ENCODE measurements at places on chromosomes 4 and X.

DNA sequence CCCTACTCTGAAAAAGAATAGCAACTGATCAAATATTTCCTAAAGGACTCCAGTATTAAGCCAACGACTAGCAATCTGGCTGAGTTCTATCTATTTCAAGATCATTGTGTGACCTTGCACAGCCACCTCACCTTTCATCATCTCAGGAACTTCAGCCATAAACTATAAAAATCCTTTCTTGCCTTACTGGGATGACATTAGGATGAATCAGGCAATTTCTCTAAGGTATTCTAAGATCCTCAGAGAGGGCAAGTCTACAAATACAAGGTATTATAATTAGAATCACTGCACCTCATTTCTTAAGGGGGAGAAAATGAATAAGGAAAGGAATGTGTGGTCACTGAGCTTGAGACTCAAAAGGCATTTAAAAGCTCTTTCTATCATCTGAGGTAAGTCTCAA is 152.6 kb downstream of the GRIA3 start:
- no peak for DNase-seq

DNA sequence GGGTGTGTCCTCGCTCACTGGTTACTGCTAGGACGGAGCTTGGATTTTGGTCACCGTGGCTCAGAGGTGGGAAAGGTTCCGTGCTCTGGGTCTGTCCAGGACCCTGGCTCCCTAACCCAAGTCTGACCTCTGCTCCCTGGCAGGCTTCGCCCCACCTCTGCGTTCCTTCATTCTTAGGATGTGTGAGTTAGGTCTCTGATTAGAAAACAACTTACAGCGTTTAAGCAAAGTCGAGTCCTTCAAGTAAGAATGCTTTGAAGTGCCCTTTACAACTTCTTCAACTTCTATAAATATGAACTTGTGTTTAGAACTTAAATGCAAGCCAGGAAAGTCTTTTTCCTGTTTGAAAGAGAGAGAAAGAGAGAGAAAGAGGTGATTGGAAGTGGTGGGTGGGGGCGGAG is 891 bp downstream of the TLR2 start:
- no peak for DNase-seq

GRCh38 chrX:65644621-65645289 is 22.7 kb upstream of the MSN start:
- no peak for DNase-seq

DNA sequence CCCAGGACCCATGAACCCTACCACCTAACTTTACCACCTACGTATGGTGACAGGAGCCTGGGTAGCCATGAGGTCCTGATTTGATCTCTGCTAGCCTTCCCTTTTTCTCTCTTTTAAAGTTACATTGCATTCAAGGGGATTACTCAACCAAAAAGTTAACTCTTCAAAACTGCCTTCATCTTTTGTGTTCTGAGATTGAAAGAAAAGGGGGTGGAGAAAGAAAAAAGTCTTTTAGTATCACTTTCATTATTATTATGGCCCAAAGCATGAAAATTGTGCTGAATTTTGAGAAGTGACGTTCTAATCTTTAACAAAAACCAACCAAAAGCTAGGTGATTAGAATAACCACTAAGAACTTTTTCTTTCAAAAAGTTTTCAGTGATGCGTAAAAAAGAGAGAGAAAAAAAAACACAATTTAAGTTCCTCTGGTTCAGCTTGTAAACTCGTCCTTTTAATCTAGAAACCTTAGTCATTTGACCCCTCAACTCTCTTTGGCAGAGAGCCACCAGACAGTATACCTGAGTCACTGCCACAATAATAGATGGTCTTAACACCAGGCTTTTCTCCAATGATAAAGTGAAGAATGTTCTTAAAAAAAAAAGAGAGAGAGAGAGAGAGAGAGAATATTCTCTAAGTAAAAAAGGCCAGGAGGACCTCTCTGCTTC is 347.4 kb upstream of the FGF13 start:
- DNase-seq, result no peak

DNA sequence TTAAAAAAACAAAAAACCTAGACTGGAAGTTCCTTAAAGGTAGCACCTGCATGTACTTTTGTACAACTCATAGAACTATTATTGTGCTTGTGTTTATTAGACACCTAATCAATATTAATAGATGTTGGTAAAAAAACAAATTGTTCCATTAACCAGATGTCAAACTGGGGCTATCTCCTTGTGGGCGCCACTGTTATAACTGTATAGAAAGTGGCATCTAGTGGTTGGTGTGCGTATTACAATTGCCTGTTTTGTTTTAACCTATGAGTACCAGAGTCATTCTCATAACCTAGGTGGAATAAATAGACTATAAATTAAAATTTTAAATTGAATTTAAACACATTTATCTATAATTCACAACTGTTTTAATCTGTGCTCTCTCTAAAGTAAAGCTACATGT is 97.4 kb downstream of the COL4A5 start:
- no peak for DNase-seq

DNA sequence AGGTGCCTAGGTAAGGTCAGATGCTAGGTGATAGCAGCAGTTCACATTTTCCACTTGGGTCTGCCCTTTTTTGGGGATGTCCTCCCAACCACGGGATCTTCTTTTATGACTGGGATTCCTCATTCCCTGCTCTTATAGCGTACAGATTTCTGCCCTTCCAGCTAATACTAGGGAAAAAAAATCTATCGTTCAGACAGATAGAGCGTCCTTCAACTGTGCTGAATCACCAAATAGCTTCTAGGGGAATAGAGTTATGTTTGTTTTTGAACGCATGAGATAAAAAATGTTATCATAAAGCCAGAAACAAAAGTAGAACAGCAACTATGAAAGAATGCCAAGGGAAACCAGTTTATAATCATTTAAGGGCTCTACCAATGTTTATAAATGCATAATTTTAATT is 13.0 kb downstream of the RAP2C start:
- DNase-seq, result no peak

GRCh38 chrX:10660171-10660570 is 39.8 kb upstream of the MID1 start:
- no peak for DNase-seq

GRCh38 chr4:81682492-81682891 is 210.8 kb upstream of the RASGEF1B start:
- DNase-seq, result no peak

- DNase-seq, result no peak
Measured at GRCh38 chr4:149711593-149712365, 103.9 kb downstream of the IQCM start.

DNA sequence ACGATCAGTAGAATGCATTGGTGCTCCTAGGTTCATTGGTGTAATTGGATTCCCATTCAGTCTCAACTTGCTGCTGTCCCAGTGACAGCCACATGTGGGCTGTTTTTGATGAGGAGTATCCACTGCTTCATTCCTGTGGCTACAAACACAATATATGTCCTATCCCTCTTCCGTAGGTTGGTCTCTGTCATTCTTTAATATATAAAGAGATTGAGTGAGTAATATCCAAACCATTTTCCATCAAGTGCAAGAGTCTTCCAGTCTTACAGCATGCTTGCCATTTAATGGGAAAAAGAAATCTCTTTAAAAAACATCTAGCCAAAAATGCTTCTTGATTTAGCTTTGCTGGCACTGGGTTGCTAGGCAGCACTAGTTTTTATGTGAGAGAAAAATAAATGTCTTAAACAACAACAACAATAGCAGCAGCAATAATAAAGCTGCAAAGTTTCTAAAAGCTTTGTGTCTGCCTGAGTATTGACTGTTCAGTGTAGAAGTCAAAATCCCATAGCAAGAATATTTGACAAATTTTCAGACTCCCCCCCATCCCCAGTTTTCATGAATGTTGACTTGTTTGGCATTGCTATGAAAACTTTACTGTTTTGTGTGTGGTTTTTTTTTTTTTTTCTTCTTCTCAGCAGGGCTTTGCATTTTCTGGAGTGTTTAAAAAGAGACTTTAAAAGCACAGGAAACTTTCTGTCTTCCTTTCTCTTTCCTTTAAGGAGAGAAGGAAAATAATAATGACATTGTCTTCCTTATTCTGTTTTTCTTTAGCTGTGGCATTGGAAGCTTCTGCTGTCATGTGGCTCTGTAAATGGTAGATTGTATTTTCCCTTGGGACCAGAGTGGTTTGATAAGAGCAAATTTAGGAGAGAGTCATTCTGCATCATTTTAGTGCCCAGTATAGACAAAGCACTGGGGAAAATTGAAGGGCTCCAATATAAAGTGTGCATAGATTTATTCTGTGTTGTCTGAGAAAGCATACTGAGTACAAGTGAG is 244.3 kb downstream of the ARHGAP10 start:
- no peak for DNase-seq

DNA sequence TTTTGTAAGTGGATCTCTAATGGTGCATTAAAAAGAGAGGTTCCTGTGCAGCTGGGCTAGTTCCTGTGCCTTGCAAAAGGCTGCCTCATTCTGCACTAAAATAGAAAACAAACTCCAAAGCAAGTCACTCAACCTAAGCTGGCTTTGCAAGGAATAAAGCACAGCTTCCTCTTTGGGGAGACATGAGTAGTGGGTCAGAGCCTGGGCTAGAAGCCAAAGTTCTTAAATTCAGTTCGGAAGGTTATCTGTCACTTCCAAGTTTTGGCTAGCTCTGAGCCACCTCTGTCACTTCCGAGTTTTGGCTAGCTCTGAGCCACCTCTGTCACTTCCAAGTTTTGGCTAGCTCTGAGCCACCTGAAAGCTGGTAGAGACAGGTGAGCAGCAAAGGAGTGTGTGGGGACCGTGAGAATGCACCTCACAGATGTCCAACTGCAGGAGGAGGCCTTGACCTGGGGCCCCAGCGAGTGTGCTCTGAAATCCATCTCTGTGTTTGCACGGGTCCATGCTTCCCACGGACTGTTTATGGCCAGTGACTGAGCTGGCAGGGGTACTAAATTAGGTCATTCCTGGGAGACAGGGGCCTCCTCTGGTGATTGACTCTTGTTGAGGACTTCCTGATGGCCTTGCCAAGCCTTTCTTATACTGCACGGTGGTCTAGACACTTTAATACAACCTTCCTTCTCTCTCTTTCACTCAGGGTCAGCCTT is 36.4 kb upstream of the MAMLD1 start:
- DNase-seq, result no peak

- DNase-seq, result no peak
Measured at GRCh38 chrX:17412692-17413091, 37.7 kb downstream of the NHS start.

DNA sequence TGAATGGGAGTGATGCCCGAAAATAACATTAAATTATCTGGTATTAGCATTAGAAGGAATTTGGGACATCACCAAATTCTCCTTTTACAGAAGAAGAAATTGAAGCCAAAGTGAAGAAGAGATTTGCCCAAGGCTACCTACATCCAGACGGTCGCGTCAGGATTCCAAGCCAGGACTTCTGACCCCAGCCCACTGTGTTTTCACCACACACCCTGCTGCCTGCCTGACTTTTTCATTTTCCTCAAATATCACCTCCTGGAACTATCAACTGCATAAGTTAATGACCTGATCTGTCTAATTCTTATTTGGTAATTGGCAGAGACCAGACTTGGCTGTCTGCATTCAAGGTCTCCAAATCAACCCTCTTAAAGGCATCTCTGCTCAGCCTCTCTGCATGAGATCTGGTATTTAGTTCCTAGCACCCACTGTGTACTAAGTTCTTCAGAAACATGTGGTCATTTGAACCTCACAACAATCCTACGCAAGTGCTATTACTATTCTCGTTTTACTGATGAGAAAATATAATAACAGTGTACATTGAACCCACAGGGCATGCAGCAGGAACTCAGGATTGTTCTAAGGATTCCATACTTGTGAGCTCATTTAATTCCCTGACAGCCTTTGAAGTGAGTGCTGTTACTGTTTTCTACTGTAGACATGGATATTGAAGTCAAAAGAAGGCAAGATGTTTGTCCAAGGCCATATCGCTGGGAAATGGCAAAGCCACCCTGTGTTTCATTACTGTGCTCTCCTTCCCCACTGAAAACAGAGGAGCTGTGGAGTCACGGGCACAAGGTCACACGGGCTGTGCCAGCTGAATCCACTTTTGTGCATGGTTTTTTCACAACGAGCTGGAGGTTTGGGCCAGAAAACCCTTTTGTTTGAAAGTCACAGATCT is 195.2 kb upstream of the C1QTNF7 start:
- no peak for DNase-seq

DNA sequence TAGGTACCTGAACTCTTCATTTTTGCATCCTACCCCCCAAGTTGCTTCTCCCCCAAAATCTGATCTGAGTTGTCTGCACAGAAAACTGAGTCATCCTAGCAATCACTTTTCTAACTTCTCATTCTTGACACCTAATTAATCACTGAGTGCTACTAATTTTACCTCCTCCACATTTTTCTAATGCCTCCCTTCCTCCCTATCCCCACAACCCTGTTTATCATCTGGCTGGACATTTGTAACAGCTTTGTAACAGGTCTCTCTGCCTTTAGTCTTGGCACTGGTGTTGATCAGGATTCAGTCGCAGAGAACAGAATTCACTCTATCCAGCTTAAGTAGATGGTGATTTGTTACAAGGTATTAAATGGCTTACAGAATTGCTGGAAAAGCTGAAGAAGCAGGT is 303.9 kb upstream of the GATB start:
- no peak for DNase-seq

DNA sequence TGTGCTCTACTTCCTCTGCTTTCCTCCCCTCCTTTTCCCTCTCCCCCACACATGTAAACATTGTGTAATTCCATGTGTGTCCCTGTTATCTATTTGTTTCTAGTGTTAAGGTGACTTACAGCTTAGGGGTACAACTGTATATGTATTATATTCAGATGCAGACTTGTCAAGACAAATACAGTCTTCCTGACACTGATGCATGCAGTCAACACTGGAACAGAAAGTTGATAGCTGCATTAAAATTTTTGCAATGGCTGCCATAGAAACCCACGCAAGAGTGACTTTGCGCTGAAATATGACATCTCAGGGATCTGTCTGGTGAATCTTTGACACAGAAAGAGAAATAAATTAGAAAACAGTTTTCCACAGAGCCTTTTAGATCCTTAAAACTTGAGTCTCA is 656.7 kb downstream of the IL1RAPL1 start:
- DNase-seq, result no peak

DNA sequence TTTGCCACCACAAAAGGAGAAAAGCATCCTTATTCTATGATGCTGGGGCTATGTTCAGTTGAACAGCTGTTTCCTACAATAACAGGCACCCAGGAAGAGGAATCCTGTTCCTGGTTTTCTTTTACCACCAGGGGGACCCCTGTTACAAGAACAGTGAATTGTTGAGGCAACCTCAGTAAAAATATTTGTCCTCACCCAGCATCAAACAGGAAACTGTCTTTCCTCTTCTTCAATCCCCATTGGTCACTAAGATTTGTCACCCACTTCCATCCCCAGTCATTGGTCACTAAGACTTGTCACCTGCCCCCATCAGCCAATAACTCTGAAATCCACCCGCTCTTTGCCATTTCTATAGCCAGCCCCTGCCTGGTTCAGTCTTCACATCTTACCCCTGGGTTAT is 143.5 kb upstream of the GALNT7 start:
- DNase-seq, result no peak

- DNase-seq, result no peak
Measured at GRCh38 chrX:150902434-150903109, 4.1 kb upstream of the CD99L2 start.

DNA sequence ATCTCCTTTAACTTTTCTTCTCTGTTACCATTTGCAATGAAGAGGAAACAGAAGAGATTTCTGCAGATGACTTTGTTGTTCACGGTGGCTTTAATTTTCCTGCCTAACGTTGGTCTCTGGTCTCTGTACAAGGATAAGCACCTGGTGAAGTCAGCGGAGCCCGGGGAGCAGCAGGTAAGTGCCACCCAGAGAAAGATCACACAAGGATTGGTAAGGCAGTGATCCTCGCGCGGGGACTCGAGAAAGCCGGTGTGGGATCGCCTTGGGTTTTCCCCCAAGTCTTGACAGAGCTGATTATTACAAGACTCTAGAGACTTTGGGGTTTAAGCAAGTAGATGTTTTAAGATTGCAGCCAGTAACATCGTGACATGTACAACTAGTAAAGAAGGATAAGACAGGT is 1.3 kb downstream of the GALNTL6 start:
- no peak for DNase-seq
